Esophagus (tissue), 2 donors: ENCODE measurements at places on chromosomes 16 and 17. TPM values are rescaled to one million over a fixed set of nuclear protein-coding genes. Genes with fewer than 3 reads are reported as not detected.

The TBX4 gene
- 0.01 TPM for polyA plus RNA-seq

The CMTM2 gene
- polyA plus RNA-seq, result 0.06 TPM

The SDR42E2 gene
- 0.04 TPM for polyA plus RNA-seq

The NPIPB6 gene
- 0.21 TPM for polyA plus RNA-seq

The NPIPA5 gene
- 18.2 TPM for polyA plus RNA-seq

The ASGR1 gene
- polyA plus RNA-seq, result 0.84 TPM

The CTRB1 gene
- polyA plus RNA-seq, result 0.34 TPM

The AMFR gene
- 57.3 TPM for polyA plus RNA-seq

The PARD6A gene
- 1.2 TPM for polyA plus RNA-seq

The ACAP1 gene
- polyA plus RNA-seq, result 5.3 TPM

The RHBDF1 gene
- 36.6 TPM for polyA plus RNA-seq

The MGRN1 gene
- 15.1 TPM for polyA plus RNA-seq

The PCGF2 gene
- 22.4 TPM for polyA plus RNA-seq

The ACSM3 gene
- 3.3 TPM for polyA plus RNA-seq

The ATP2C2 gene
- 2.2 TPM for polyA plus RNA-seq

The USP43 gene
- polyA plus RNA-seq, result 5.7 TPM
